ENCODE measurements at places on chromosomes 1 and 21. TPM values are rescaled to one million over a fixed set of nuclear protein-coding genes. Genes with fewer than 3 reads are reported as not detected.

- no peak for DNase-seq
These were observed 20.0 kb downstream of the CACNA1E start for GRCh38 chr1:181503171-181503810.

GRCh38 chr1:29420202-29420601, 183.9 kb downstream of the PTPRU start:
- no peak for DNase-seq

- no peak for DNase-seq
These were observed 8.8 kb downstream of the NOL9 start for GRCh38 chr1:6545276-6546112.

DNA sequence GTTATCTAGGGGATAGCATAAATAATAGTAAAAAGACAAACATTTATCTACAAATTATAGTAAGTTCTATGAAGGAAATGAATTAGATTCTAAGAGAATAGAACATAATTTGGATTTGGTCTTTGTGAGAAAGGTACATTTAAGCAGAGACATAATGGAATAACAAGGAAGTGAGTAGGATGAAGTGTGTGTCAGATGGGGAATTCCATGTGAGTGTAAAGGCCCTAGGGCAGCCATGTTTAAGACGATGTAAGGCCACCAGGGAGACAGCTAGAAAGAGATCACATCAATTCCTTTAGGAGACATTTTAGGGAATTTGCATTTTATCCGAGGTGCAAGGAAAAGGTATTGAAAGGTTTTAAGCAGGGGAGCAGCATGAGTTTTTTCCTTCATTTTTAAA, 33.8 kb upstream of the ELAVL4 start:
- DNase-seq, result no peak

DNA sequence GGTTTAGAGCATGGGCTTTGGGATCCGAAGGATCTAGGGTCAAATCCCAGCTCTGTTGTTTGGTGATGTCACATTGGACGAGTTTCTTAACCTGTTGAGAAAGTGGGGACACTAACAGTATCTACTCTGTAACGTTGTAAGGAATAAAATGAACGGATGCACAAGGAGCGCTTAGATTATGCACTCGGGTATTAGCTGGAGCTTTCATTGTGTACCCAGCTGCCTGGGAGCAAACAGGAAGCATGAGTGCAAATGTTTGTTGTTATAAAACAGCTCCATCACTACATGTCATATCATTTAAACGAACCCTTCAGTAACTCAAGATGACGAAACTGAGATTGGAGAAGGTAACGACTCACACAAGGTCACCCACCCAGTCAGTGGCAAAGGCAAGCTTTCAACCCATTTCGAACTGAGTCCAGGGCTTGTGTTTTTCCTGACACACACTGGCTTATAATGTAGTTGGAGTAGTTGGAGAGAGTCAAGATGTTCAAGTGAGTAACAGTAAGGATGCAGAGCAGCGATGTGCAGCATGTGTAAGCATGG, 16.2 kb upstream of the SLC6A17 start:
- DNase-seq, result no peak

DNA sequence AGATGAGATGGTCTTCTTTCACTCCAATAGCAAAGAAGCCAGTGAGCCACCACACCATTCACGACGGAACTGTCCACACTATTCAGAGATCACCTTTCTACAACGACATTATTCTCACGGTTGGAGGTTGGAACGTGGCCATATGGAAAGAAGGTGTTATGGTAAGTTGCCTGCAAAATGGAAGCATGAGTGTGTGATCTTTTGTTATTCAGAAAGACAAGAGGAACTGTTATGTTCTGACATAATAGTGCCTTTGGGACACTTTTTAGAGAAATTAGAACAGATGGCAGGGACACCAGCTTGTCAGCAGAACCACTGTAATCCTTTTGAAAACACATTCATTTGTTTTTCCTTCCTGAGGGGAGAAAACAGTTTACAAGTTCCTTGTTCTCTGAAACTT, 75.8 kb upstream of the MCOLN3 start:
- no peak for DNase-seq

GRCh38 chr1:4627353-4627752, 27.1 kb upstream of the AJAP1 start:
- DNase-seq, result no peak

DNA sequence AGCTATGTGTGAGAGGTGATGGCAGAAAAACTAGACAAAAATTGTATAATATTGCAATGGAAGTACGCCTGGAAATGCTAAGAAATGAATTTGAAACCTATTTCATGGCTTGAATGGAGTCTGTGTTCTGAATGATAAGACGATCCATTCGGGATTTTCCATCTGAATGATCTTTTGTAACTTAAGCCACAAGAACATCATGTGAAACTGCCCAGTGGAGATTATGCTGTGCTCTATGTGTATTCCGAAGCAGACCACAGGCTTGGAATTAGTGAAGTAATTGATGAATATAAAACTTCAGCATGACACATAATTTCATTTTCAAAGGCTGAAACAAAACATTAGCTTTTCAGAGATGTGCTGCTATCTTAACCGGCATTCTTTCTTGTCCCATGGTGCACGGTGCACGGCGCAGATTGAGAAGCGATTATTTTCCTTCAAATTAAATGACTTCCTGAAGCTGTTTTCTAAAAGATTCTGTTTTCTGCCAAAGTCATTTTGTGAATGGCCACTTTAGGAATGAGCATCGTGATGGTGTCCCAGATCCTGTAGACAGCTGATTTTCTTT, 652.9 kb downstream of the PLA2G4A start:
- no peak for DNase-seq

GRCh38 chr1:201537891-201538611, 876 bp upstream of the NAV1 start:
- DNase-seq, result no peak

- peak; percentile 16 for DNase-seq
These were observed 9.9 kb upstream of the NPHP4 start for GRCh38 chr1:6001992-6002576.

- DNase-seq, result no peak
These were observed 3.9 kb upstream of the NRAS start for GRCh38 chr1:114720492-114720891.

DNA sequence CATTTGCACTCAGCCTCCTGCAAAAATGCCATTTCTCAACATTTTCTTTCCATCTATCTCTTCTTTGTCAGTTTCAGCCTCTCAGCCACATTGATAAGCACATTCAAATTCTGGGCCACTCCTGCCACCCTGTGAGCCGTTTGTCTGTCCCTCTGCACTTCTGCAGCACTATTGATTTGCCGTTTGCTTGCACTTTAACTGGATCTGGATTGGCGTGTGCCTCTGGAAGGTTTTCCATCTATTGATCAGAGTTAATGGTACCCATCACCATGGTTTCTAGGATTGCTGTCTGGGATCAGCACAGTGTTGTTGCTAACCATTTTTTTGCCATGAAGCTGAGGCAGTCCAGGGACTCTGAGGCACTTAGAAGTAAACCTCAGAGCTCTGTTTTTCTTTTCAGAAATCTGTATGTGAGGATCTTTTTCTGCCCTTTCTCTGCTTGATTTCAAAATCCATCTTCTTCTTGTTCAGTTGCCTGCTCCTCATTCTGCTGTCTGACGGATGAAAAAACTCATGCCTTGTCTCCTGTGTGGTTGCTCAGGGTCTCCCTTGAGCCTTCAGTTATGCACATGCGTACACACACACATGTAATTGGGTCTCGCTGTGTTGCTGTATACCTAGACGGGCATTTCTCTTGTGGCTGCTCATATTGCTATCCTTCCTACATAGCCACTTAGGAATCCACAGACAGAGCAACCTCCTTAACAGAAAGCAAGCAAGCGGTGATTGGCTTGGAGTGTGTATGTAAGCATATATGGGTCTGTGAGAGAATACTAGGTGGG, 67.9 kb downstream of the NOS1AP start:
- no peak for DNase-seq

DNA sequence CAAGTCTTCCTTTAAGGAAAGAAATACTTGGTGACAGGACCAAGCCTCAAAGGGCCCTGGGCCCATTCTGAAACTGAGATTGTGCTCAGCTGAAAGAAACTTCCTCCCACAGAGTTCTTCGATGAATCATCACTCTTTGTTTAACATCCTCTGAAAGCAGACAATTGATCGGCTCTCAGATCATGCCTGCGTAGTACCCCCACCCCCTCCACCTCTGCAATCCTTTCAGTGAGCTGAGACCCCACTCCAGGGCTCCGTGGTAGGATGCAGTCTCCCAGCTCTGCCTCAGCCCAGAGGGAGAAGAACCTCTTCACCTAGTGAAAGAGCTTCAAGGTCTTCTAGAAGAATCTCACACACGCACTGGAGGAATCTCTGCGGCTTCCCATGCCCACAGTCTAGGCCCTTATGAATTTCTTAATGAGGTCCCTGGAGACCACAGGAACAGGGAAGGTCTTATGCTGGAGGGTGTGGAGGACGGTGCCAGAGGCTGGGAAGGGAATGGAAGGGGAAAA, 104.9 kb upstream of the SOD1 start:
- DNase-seq, result no peak

DNA sequence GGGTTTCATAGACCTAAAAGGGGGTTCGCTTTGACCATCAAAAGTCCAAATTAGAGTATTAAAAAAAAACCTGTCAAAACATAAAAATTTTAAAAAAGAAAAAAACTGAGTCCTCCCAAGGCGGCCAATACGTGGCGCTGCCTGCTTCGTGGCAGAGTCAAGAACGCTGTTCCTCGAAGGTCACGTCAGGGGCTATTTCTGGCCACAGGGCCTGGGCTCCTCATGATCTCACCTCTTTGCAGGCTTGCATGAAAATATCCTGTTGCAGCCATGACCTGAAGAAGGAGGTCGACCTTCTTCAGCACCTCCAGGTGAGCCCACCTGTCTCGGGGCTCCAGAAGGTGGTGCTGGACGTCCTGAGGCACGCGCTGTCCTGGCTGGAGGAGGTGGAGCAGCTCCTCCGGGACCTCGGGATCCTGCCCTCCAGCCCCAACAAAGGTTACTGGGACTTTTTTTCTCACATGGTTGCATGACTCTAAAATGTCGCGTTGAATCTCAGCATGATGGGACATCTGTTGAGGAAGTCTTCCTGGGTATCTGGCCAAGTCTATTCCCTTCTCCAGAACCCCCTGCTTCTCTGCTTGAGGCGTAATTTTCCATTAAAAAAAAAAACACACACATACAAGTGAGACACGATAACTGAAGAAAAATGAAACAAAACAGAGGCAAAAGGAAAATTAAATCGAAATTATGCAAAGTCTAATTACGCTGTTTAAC, 80.4 kb upstream of the EFHD2 start:
- no peak for DNase-seq

Gene IFNGR2
- 9.6 TPM for total RNA-seq
